ENCODE measurements at places on chromosomes 5 and 9. TPM values are rescaled to one million over a fixed set of nuclear protein-coding genes. Genes with fewer than 3 reads are reported as not detected.

- no peak for ATAC-seq
Observed at GRCh38 chr5:134207696-134208095, 18.2 kb downstream of the PPP2CA start.

DNA sequence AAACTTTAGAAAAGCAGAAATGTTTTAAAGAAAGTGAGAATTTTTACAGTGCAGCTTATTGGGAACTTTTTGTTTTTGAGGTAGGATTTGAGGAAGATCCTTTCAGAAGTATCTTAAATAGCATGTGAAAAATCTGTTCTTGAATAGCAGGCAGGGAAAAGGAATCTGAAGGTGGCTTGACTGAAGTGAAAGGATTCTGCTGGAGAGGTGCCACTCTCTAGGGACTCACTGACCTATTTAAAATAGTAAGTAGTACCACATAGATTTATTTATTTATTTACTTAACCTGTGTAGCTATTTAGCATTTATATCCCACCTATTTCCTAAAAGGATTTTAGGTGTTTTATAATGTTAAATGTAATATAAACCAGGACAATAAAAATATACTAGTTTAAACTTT, 69.1 kb downstream of the NIPBL start:
- ATAC-seq, result no peak

GRCh38 chr9:133485531-133486260, 6.8 kb upstream of the SLC2A6 start:
- no peak for ATAC-seq

GRCh38 chr5:136251502-136252169, 58.7 kb upstream of the SMIM32 start:
- no peak for ATAC-seq

- ATAC-seq, result no peak
Observed at GRCh38 chr5:51279983-51280706, 103.1 kb upstream of the ISL1 start.

- no peak for ATAC-seq
Observed at GRCh38 chr9:130026583-130027340, 16.2 kb downstream of the FNBP1 start.

DNA sequence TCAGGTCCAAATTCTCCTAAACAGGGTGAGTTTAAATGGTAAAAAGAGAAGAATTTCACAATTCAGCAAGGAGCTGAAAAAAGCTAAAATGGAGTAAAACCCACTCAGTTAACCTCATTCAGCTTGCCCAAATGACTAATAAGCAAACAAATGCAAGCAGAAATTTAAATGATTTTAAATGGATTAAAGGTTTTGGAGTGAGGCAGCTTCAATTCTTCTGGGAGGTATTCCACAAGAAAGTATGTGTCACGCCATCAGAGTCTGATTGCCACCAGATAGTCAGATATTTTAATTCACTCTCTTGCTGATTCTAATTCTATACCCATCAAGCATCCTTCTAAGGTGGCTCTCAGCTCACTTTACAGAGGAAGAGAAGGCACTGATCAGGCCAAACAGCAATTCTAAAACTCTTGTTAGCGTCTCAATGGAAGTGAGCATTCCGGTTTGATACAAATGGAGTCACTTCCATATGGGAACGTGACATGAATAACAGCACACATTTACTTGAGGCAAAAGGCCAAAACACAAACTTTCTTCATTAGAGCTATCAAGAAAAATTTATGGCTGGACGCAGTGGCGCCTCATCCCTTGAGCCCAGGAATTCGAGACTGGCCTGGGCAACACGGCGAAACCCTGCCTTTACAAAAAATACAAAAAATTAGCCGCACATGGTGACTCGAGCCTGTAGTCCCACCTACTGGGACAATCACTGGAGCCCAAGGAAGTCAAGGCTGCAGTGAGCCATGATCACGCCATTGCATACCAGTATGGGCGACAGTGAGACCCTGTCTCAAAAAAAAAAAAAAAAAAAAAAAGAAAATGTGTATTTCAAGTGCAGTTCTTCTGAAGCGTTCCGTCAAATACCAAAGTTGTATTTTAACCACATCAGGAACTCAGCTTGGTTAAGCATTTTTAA, 2.0 kb downstream of the CLK4 start:
- no peak for ATAC-seq

DNA sequence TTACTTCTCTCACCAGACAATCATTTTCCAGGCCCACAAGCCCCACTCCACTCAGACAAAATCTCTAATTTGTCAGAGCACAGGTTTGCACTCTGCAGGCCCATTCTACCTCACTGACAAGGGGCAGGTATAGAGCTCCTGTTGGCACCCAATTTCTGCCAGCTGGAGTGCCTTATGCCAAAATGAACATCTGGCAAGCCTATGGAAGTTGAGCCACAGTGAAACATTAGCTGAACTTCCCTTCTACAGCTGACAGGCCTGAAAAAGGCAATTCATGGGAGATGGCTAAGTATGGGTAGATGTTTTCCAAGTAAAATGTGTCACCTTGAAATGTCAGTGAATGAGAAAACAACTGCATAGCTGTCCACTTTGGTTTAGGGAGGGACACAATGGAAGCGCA, 87.0 kb downstream of the SPOCK1 start:
- no peak for ATAC-seq

Gene FCN1
- 3.0 TPM for total RNA-seq

Gene PLAC8L1
- not detected for total RNA-seq

Gene FIBCD1
- 1.4 TPM for total RNA-seq

Gene SPATA31D4
- not detected for total RNA-seq
